Daoy (cell line): ENCODE measurements at places on chromosomes 13 and 19.
A peak's percentile ranks its signal among the peaks of the same experiment; 100 is the strongest.

DNA sequence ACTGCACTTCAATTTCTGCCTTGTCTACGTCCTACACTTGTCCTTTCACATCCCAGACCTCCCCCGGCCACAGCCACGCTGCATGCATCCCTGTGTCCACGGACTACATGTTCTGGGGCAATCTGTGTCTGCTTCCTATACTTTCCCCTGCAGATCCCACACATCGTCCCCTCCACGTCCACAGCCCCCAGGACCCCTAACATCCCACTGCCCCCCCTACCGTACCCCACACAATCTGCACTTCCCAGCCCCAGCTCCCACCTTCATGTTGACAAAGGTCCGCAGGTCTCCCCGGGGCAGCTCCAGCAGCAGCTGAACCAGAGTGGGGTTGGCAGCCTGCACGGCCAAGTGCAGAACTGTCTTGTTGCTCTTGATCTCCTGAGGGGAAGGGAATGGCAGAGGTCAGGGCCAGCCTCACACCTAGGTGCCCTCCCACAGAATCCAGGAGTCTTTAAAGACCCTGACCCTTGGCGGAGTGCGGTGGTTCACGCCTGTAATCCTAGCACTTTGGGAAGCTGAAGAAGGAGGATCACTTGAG is 10.2 kb downstream of the NFKBID start:
- DNase-seq, result no peak

GRCh38 chr19:13899393-13899792 is 6.5 kb downstream of the BRME1 start:
- no peak for DNase-seq

GRCh38 chr13:75806117-75806516 is 170.0 kb downstream of the LMO7 start:
- no peak for DNase-seq

GRCh38 chr13:110980921-110981320 is 66.1 kb upstream of the ANKRD10 start:
- no peak for DNase-seq

GRCh38 chr19:50258918-50259372 is 55.5 kb downstream of the MYH14 start:
- peak; percentile 53 for DNase-seq

- DNase-seq, result no peak
Measured at GRCh38 chr19:57558525-57558924, 1.1 kb downstream of the ZNF550 start.

DNA sequence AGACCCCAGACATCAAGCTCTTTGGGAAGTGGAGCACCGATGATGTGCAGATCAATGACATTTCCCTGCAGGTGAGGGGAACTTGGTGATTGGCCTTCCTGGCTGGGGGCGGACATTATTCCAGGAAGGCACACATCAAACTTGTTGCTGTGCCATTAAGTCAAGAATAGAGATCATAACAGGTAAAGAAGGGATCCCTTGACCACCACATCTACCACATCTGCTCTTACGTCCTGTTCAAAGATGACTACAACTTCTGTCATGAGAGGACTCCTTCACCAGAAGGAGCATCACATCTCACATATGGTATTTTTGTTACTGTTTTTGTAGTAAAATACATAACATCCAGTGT is 1.1 kb downstream of the RPS5 start:
- DNase-seq, result no peak
